Peyer's patch (tissue), 4 donors: ENCODE measurements at places on chromosomes 5 and 9. TPM values are rescaled to one million over a fixed set of nuclear protein-coding genes. Genes with fewer than 3 reads are reported as not detected.
A peak's percentile ranks its signal among the peaks of the same experiment; 100 is the strongest.

Gene SPATA31A3
- total RNA-seq, result not detected

Gene CDH6
- total RNA-seq, result 0.88 TPM

Gene RAB24
- total RNA-seq, result 58.6 TPM

Gene FAM78A
- 3.3 TPM for total RNA-seq

Gene NSG2
- total RNA-seq, result 1.8 TPM

Gene KCTD16
- total RNA-seq, result 0.18 TPM

Gene SLC6A18
- not detected for total RNA-seq

Gene CDH12
- not detected for total RNA-seq

Gene DDX4
- total RNA-seq, result not detected

Gene TTC23L
- total RNA-seq, result not detected

DNA sequence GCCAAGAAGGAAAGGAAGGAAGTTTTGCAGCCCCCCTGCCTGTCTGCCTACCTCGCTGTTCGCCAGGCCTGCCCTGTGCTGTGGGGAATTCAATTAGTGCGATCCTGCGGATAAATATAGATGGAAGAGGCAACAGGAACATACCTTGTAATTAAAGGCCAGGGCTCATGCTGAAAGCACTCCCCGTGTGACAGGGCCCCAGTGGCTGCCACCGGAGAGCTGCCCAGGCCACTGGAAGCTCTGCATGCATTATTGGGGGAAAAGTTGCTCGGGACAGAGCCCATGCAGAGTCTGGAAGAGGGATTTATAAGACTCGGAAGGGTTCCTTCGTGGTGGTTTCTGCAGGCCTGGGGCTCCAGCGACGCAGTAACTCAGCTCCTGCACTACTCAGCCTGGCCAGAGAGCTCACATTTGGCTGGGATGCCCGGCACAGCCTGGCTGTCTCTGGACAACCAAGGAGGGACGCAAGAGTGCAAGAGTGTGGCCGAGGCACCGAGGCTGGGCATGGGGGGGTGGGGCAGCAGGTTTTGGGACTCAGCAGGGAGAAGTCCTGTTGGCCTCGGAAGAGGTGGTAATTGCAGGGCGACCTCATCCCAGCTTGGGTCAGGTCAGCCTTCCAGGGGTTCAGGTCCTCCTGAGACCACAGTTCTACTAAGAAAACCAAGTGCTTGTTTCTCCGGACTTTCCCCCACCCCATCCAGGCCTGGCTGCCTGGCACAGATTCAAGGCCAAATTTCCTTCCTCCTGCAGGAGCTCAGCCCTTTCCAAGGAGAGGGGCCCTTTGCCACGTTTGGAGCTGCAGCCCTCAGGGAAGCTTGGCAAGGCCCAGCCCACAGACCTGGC is 68.1 kb upstream of the GGTA1 start:
- DNase-seq, result no peak

- DNase-seq, result no peak
These were observed 21.9 kb upstream of the DUSP1 start for GRCh38 chr5:172792701-172793570.

- DNase-seq, result no peak
These were observed 39.8 kb downstream of the MAMDC2 start for GRCh38 chr9:70083429-70083828.

DNA sequence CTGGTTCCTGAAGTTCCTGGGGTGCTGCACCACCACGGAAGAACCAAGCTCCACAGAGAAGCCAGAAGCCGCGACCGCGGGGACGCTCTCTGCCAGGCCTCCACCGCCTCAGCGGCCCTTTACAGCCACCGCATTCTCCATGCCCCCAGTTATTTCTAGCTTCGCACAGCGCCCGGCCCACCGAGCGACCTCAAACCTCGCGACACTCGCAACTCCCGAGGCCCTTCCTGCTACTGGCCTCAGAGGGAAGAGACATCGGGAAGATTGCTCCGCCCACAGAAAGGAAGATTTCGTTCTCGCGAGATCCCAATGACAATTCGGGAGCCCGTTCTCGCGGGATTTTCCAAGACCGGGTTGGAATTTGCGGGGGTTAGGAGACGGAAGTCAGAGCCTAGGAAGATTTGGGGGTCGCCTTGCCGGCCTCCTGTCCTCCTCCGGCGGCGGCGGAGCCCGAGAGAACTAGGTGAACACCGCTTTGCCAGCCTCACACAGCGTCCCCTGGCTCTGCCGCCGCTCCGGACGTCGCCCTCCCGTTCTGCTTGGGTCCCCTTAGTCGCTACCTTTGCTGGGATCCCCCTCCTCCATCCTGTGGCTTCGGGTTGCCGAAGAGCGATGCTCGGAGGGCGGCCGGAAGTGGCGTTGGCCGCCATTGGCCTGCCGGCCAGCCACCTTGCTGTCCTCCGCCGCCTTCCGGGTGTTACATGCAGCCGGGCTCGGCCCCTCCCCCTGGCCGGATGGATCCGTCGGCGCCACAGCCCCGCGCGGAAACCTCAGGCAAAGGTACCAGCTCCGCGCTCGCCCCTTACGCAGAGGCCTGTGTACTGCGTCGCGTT is at the start of gene ERCC6L2:
TSS of gene ERCC6L2 (plus strand) at position 387 of the 833 bp plus-strand sequence. CDS start at position 735, 348 bp downstream.
- peak; percentile 97 for DNase-seq

GRCh38 chr5:71680510-71680909 is 38.6 kb upstream of the CARTPT start:
- DNase-seq, result no peak

DNA sequence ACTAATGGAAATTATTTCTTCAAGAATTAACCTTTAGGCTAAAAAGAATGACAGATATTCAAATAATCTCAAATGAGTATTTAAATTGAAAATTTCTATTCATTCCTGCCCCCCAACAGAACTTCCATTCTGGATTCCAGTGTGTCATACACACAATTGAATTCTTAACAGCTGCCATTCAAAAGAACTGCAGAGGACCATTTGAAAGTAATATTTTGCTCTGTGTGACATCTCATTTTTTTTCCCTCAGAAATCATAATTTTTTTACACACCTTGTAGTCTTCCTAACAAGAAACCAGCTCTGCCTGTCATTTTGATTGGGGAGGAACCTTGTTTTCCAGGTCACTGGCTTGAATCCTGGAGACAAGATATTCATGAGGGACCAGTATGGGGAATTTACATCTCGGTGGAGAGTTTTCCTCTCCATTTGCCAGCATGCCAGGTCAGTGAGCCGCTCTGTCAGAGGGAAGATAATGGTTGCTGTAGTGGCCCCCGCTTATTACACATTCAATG is 358.7 kb upstream of the ITGA1 start:
- DNase-seq, result no peak

- DNase-seq, result no peak
These were observed 37.5 kb downstream of the CNOT8 start for GRCh38 chr5:154895606-154896561.

GRCh38 chr9:79053598-79053997 is 518.2 kb upstream of the TLE4 start:
- DNase-seq, result no peak

DNA sequence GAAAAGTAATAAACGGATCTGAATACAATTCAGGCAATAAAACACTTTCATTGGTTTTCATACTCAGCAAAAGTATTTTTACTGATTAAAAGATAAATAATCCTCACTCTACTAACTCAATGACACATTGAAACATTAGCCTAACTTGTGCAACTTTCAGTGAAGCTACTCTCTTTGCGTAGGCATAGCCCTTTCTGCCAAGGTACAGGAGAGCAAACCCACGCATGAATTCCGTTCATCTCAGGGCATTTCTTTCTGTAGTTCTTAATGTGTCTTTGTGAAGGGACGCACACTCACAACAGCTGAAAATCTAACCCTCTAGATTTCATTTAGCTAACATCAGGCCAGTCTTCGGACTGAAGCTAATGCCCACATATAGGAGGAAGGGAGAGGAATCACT is 66.4 kb upstream of the TLE1 start:
- DNase-seq, result no peak

DNA sequence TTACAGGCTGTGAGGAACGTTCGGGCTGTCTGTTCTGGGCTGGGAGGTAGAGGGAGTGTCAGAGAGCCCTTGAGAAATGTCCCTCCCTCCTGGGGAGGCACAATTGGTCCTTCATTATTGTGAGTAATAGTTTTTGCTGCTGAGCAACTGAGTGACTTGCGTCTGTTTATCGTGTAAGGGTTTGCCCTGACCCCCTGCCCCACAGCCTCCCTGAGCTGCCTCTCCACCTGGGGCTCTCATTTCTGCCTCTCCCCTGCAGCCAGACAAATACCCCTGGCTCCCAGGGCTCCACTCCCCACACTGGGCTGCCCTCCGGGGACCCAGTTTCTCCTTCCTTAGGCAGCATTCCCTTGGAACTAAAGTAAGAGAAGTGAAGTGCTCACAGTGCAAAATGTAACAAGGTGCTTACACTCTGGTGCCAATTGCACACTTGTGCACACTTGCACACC is 174.9 kb upstream of the MVB12B start:
- no peak for DNase-seq

- peak; percentile 78 for DNase-seq
These were observed 12.8 kb downstream of the NOTCH1 start for GRCh38 chr9:136532799-136533774.

GRCh38 chr5:119527351-119527750 is 75.1 kb downstream of the HSD17B4 start:
- no peak for DNase-seq

DNA sequence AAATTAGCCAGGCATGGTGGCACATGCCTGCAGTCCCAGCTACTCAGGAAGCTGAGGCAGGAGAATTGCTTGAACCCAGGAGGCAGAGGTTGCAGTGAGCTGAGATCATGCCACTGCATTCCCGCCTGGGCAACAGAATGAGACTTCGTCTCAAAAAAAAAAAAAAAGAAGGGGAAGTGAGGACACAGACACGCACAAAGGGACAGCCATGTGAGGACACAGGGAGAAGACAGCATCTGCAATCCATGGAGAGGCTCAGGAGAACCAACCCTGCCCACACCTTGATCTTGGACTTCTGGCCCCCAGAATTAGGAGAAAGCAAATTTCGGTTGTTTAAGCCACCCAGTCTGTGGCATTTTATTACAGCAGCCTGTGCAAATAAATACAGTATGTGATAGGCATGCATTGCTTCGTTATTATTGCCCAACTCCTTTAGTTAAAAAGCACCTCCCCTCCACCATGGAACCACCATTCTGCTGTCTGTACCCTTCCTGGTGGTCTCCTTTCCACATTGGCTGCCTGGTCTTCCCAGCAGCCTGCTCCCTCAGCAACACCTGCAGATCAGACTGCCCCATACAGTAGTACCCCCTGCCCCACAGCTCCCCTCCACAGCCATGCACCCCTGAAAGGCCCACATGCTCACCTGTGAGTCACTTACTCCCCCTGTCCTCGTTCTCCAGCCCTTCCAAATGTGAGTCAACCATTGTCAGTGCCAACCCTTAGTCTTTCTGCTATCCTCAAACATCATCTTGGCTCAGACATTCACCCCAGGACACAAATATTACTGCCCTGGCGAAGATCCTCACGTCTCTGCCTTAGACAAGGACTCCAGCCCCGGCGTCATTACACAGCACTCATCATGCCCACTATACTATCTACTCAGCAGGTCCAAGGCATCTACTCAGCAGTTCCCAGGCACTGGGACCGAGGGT is 128.8 kb downstream of the ROR2 start:
- DNase-seq, result no peak

GRCh38 chr5:8683496-8683895 is 814.5 kb downstream of the MTRR start:
- DNase-seq, result no peak

- DNase-seq, result peak; percentile 91
These were observed 812 bp downstream of the CACFD1 start for GRCh38 chr9:133460405-133461175.

- peak; percentile 94 for DNase-seq
These were observed 8.8 kb upstream of the TRAF1 start for GRCh38 chr9:120935383-120935857.

DNA sequence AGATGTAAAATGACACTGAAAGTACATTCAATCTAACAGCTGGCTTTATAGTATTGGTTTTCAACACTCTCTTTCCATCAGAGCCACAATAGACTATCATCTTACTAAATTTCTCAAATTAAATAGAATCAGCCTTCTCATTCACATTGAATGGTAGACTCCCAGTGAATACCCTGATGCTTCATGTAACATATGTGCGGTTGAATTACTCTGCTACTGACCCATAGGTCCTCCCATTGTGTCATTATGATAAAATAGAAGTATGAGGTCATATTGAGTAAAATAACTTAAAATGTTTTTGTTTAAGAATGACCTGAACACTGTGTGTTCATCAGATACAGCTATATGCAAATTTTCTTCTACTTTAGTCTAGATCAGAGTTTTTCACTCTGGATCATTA is 75.9 kb upstream of the ADAMTSL1 start:
- DNase-seq, result no peak

DNA sequence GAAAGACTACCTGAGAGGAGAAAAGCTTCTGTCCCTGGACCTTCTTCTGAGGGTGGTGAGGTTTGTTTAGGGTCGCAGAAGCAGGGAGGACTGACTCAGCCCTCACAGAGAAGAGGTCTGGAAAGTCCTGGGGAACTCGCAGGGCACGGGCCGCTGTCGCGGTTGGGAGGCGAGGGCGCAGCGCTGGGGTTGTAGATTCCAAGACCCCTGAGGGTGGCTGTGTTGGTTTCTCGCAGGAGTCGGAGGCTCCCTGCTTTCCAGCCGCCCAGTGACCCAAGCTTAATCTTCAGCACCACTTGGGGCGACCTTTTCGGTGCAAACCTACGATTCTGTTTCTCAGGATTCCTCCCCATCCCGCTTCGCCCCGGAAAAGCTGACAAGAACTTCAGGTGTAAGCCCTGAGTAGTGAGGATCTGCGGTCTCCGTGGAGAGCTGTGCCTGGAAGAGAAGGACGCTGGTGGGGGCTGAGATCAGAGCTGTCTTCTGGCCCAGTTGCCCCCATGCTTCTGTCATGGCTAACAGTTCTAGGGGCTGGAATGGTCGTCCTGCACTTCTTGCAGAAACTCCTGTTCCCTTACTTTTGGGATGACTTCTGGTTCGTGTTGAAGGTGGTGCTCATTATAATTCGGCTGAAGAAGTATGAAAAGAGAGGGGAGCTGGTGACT is 482 bp downstream of the SLC27A6 start:
- DNase-seq, result no peak

DNA sequence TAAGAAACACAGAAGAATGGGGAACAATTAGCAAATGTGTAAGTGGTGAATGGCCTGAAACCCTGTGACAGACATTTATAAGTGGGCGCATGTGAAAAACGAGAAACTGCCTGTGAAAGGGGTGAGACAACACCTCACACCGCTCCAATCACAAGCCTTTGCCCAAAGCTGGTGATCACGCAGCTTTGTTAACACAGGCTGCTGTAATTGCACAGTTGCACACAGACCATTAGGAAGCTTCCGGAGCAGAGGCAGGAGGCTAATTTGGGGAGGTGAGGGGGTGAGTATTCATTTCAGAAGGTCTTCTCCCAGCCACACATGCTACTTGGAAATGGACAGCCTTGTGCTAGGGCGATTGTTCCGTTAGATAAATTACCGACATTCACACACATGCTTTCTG is 294.0 kb downstream of the MED10 start:
- no peak for DNase-seq
